ENCODE measurements at places on chromosomes 7 and 10.
A peak's percentile ranks its signal among the peaks of the same experiment; 100 is the strongest.

DNA sequence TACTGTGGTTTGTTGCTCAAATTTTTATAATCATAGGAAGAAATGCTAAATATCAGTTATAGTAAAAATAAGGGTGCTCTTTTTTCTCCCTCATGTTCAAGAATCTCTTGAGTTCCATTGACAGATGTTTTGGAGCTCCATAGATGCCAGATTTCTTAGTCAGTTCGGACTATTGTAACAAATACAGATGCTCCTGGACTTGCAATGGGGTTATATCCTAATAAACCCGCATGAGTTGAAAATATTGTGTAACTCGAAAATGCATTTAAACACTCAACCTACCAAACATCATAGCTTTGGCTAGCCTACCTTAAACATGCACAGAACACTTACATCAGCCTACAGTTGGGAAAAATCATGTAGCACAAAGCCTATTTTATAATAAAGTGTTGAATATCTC, 100.7 kb upstream of the CSTF2T start:
- DNase-seq, result no peak

- no peak for DNase-seq
Measured at GRCh38 chr10:93006435-93007039, 54.1 kb upstream of the CYP26C1 start.

GRCh38 chr7:105011831-105012502, 2.0 kb upstream of the KMT2E start:
- DNase-seq, result peak; percentile 15

GRCh38 chr10:113493882-113494301, 59.0 kb upstream of the HABP2 start:
- no peak for DNase-seq

- DNase-seq, result no peak
Measured at GRCh38 chr7:101838837-101839483, 21.5 kb downstream of the CUX1 start.

DNA sequence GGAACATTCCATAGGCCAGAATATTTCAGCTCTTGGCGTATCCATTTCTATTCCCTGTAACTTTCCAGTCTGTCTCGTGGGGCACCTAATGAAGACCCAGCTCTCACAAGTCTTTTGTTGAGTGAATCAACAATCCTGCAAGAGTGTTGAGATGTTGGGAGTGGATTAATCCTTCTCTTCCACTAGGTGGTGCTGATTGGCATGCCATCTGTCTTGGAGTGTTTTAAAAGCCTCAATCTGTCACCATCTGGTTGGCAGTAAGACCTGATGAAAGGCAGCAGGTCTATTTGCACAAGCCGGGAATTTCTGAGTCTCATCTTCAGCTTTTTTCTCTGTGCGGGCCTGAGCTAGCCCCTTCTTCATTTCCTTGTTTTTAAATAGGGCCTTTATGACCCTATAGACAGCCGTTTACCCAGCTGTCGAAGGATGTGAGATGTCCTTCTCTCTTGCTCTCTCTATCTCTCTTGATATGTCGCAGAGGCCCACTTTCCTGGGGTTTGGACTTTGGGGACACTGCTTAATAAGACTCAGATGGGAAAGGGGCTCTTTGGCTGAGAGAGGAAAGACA, 180.5 kb downstream of the ZNF365 start:
- no peak for DNase-seq

- no peak for DNase-seq
Measured at GRCh38 chr10:113023017-113023416, 73.0 kb downstream of the TCF7L2 start.

DNA sequence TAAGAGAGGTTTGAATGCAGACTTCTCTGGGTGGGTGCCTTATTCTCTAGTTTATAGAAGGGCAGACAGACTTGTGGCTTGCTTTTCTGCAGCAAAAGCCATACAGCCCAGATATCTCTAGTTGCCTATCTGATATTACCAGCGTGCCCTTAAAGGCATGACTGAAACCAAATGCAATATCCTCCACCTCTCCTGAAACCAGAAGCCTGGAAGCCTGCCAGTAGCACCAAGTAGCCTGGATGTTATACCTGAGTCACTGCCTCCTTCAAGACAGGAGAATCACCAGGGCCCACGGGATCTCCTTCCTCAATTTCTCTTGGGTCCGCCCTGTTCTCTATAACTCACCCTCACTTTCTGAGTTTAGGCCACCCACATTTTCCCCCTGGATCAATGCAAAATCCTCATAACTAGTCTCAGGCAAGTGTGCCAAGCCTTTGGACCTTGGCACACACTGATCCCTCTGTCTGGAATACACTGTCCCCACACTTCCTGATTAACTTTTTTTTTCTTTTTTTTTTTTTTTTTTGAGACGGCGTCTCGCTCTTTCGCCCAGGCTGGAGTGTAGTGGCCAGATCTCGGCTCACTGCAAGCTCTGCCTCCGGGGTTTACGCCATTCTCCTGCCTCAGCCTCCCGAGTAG, 638.4 kb downstream of the GALNT17 start:
- no peak for DNase-seq

- no peak for DNase-seq
Measured at GRCh38 chr7:121558288-121558687, 162.2 kb upstream of the FAM3C start.

- no peak for DNase-seq
Measured at GRCh38 chr7:133830081-133830480, 297.1 kb upstream of the LRGUK start.

DNA sequence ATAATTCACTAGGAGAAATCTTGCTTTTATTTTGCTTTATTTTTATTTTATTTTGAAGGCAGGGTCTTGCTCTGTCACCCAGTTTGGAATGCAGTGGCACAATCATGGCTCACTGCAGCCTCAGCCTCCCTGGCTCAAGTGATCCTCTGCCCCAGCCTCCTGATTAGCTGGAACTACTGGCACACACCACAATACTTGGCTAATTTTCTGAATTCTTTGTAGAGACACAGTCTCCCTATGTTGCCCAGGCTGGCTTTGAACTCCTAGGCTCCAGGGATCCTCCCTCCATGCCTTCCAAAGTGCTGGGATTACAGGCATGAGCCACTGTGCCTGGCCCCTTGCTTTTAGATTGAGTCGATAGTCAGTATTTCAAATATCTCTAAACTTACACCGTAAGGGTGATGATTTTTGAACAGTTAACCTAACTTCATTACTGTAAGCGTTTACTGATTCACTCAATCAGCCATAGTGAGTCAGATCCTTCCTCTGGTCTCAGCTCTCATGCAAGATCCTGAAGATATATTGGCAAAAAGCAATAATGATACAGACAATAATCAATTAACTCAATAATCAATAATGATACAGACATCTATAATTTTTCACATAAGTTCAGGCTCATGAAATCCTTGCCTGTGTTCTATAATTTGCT, 239.5 kb downstream of the KIAA1217 start:
- DNase-seq, result no peak

- DNase-seq, result no peak
Measured at GRCh38 chr7:82049891-82050533, 280.2 kb upstream of the HGF start.

GRCh38 chr7:158963771-158964241, 107.4 kb downstream of the DYNC2I1 start:
- DNase-seq, result no peak

- DNase-seq, result no peak
Measured at GRCh38 chr10:33279811-33280602, 54.5 kb downstream of the NRP1 start.

GRCh38 chr7:18511351-18512140, 16.0 kb downstream of the HDAC9 start:
- DNase-seq, result no peak

- no peak for DNase-seq
Measured at GRCh38 chr7:20030417-20030816, 186.8 kb downstream of the MACC1 start.

- DNase-seq, result peak; percentile 54
Measured at GRCh38 chr7:50206453-50207250, 97.9 kb upstream of the IKZF1 start.

- no peak for DNase-seq
Measured at GRCh38 chr7:2826771-2827170, 17.3 kb downstream of the GNA12 start.

- no peak for DNase-seq
Measured at GRCh38 chr10:121541450-121542120, 56.7 kb downstream of the FGFR2 start.

DNA sequence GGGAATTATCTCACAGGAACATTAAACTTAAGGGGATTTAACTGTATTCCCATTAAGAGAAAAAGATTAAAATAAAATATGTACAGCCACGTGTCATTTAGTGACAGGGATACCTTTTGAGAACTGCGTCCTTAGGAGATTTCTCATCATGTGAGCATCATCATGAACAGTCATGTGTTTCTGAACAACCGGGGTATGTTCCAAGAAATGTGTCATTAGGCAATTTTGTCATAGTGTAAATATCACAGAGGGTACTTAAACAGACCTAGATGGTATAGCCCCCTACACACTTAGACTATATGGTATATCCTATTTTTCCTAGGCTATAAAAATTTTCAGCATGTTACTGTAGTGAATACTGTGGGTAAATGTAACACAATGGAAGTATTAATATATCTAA, 840.3 kb downstream of the CNTNAP2 start:
- no peak for DNase-seq

DNA sequence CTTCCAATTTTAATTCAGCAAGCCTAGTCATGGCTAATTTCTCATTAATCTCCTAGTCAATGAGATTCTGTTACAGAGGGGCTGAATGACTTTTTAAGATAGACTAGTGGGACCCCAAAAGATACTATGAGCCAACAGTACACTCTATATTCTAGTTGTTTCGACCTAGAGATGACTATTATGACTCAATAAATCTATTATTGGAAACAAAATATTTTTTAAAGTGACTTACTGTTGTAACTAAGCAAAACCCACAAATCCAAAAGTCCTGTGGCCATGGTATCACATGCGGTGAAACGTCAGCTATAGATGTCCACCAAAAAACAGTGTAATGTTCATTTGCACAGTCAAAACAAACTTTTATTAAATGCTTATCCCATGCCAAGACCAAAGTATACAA, 95.3 kb upstream of the ADO start:
- no peak for DNase-seq

DNA sequence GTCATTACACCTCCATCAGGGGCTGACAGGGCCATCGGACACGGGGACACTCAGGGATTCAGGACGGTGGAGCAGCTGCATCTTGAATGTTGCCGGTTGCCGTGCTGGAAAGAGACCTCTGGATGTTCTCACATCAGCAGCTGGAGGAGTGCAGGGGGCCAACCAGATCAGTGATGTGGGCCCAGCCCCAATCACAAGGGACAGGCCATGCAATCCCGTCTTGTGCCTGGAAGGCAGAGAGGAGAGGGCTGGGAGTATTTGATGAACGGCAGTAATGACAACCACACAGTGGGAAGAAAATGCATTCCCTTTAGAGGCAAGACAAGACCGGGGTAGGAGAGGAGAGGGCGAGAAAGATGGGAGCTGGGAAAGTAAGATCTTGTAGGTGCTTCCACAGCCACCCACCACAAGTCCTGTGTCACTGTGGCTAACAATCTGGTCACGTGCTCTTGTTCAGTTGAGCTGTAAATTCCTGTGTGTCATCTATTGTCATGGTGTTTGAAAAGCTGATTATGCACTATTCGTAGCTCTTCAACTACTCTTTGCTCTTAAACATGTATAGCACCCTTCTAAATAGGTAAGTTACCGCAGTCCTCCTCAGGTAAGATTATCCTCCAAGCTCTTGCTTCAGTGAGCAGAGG, 85.9 kb upstream of the LEP start:
- DNase-seq, result no peak

GRCh38 chr10:100647928-100648327, 97.5 kb upstream of the PAX2 start:
- DNase-seq, result no peak

DNA sequence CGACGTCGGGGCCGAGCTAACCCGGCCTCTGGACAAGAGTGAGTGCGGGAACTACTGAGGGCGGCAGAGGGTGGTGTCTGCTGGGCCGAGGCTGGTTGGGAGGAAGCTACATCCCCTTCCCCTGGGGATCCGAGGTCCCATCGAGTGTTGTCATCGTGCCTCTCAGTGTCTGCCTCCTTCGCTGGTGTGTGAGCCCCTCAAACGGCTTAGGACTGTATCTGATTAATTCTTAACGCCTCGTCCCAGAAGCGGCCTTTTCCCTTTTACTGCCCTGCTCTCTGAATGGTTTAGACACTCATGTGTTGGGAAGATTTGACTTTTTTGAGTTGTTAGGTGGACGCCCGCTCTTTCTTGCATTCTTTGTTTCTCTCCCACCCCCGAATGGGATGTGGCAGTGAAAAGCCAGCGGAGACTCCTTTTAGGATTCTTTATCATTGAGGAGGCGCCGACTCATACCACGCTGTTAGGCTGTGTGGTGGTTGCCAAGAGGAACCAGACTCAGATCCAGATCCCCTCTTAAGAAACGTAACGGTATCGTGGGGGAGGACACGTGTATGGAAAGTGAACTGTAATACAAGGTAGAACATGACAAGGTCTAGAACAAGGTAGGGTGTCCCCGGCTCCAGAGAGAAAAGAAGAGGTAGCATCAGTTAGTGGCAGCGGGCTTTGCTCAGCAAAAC, 631 bp downstream of the SUPV3L1 start:
- peak; percentile 2 for DNase-seq

DNA sequence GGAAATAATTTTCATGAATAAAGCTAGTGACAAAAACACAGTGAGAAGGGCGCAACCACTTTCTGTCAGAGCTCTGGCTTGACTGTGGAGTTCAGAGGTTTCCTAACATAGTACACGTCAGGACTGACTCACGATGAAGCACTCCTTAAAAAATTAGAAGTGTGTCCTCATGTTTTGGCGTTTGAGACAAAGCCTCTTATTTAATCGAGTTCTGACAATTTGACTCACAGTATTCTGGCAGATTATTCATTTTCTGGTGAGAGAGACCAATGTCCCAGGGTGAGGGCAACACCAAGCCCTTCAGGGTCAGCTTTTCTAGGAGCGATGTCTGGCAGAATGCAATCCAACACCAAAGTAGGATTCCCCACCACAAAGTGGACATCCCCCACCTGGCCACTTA, 108.7 kb downstream of the DIP2C start:
- DNase-seq, result no peak

- DNase-seq, result no peak
Measured at GRCh38 chr7:33901199-33901598, 4.1 kb upstream of the BMPER start.

- peak; percentile 82 for DNase-seq
Measured at GRCh38 chr10:72297281-72297804, 23.6 kb downstream of the DDIT4 start.

- DNase-seq, result peak; percentile 60
Measured at GRCh38 chr10:78407009-78407711, 373.5 kb downstream of the RPS24 start.

DNA sequence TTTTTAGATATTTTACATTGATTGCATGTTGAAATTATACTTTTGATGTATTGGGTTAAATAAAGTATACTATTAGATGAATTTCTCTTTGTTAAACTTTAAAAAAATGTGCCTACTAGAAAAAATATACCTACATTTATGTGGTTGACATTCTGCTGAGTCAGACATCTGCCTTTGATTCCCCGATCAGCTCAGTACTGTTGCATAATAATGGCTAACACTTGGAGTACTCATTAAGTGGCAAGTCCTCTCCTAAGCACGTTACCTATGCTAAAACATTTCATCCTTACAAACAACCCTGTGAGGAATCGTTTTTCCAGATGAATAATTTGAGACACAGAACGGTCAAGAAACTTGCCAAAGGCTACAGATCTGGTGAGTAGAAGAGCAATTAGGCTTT, 14.0 kb upstream of the SEM1 start:
- DNase-seq, result no peak

- no peak for DNase-seq
Measured at GRCh38 chr7:150429699-150430098, 20.7 kb upstream of the GIMAP8 start.
